ENCODE measurements at places on chromosomes 2 and 18.
A peak's percentile ranks its signal among the peaks of the same experiment; 100 is the strongest.

- DNase-seq: no peak
Measured at GRCh38 chr2:9552219-9553178, 3.1 kb downstream of the ADAM17 start.

GRCh38 chr18:32267463-32267862 lies 77.6 kb downstream of the MEP1B start:
- DNase-seq: no peak

GRCh38 chr18:35707674-35708073 lies 126.1 kb downstream of the GALNT1 start:
- no peak for DNase-seq

DNA sequence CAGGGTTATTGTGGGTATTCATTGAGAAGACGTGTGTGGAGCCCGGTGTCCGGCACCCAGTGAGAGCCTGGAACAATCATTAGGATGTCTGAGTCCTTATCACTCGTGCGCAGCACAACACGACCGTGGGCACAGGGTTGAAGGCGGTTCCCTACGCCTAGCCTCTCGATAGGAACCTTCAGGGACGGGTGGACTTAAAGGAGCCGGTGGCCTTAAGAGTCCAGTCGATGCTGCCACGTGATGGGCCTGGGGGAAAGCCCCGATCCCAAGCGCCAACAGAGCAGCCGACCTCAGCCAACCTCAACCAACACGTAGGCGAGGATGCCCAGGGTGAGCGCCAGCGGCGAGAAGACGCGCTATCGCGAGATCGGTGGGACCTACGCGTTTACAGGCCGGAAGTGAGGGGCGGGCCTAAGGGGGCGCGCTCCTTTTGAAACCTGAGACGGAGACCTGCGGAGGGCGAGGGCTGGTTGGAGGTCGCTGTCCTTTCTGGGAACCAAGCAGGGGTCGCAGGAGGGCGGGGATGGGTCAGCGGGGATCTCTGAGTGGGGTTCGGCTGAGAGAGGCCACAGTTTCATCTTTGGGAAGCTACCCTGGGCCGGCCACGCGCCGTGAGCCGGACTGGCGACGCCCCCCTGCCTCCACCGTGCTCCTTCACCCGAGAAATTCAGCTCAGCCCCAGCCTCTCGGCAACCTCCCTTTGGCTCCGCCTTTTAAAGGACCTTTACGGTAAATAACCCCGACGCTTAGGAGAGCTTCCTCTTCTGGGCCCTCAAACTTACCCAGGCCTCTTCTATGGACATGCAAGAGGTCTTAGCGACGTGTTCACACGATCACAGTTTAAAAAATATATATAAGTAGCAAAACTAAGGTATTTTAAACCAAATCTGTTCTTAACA lies 28.3 kb downstream of the WNT10A start:
- peak; percentile 91 for DNase-seq

DNA sequence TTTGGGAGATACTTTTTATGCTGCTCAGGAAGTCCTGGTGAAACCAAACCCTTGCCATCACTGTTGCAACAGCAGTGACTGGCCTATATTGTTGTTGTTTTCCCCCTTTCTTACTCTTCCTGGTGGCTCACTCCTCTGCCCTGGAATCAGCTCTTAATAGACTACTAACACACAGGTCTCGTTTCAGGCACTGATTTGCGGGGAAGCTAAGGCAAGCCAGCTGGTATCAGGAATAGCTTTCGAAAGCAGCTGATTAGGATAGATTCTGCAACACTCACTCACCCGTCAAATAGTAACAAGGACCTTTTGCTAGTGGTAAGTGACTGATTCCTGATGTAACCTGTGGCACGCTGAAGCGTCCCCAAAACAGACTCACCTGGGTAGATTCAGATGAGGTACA lies 360.4 kb downstream of the PLCL1 start:
- no peak for DNase-seq

DNA sequence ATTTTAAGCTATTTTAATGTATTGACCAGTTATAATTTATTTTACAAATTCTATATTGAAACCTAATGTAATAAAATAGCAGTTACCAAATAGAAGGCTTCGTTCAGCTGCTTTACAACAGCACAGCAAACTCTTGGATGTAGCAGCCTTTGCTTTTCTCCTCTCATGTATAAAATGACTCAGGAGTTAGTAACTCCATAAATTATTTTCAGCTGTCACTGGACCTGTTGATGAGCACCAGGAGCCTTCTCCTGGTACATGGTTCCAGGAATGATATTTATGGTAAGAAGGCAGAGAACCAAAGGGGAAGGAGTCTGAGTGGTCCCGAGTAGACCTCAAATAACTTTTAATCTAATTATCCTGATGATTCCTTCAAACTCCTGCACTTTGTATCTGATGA lies 256.4 kb upstream of the NETO1 start:
- DNase-seq: no peak

- no peak for DNase-seq
Measured at GRCh38 chr2:173347305-173348168, 7.1 kb upstream of the CDCA7 start.

DNA sequence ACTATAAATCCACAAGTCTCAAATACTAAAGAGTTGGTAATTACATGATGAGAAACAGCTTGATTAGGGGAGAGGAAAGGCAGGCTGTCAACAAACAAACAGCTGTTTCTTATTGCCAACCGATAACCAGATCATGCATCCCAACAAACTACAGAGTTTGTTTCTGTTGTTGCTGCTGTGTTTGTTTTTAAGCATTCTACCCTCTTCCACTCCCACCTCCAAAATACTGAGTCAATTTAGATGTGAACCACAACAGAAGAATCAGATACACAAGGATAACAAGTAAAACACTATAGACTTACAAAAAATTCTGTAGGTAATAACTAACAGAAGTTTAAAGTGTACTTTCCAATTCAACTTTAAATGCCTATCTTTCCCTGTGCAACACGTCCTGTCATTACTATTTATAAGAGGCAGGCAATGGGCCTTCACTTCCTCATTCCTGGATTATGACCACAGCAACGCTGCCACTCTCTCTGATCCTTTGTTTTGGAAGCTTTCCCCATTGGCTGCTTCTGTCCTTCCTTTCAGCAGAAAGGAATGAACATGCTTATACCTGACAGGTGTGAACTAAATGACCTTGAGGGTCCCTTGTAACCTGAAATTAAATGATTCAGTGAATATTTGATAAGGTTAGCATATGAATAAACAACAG lies 152.0 kb downstream of the SRBD1 start:
- no peak for DNase-seq

- DNase-seq: no peak
Measured at GRCh38 chr2:143850084-143850483, 669.8 kb downstream of the ZEB2 start.

GRCh38 chr2:143231254-143231645 lies 102.0 kb downstream of the ARHGAP15 start:
- DNase-seq: no peak

DNA sequence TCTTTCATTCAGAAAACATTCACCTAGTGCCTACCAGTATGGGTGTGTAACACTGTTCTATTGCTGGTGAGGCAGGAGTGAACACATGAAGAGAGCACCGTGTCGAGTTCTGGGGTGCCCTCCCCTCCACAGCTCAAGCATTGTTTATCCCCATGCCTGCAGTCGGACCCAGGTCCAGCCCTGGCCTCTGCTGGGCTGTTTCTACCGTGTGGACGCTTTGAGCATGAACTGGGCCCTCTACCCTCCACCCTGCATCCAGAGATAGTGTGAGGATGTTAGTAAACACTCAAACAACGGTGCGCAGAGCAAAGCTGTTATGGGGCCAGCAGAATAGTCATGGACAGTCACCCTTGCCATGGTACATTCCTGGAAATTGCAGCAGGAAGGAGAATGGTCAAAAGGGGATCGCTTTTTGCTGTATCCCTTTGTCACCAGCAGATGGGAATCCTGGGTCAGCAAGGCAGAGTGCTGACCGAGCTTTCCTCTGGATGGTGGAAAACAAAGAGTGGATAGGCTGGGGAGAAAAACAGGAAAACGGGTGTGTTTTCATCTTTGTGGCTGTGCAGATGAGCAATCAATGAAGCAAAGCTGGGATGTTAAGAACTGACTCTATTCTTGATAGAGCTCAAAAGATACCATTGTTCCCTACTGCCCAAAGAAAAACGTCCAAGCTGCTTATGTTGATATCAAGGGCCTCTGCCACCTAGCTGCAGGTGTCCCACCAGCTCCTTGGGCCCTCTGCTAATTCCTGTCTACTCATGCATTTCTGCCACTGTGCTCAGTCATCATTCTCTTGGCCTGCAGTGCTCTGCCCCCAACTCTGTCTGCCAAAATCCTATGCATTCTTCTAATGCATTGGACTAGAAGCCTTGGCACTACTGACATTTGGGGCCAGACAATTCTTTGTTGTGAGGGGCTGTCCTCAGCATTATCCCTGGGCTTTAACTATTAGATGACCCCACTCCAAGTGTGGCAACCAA lies 38.7 kb downstream of the REEP1 start:
- DNase-seq: no peak

DNA sequence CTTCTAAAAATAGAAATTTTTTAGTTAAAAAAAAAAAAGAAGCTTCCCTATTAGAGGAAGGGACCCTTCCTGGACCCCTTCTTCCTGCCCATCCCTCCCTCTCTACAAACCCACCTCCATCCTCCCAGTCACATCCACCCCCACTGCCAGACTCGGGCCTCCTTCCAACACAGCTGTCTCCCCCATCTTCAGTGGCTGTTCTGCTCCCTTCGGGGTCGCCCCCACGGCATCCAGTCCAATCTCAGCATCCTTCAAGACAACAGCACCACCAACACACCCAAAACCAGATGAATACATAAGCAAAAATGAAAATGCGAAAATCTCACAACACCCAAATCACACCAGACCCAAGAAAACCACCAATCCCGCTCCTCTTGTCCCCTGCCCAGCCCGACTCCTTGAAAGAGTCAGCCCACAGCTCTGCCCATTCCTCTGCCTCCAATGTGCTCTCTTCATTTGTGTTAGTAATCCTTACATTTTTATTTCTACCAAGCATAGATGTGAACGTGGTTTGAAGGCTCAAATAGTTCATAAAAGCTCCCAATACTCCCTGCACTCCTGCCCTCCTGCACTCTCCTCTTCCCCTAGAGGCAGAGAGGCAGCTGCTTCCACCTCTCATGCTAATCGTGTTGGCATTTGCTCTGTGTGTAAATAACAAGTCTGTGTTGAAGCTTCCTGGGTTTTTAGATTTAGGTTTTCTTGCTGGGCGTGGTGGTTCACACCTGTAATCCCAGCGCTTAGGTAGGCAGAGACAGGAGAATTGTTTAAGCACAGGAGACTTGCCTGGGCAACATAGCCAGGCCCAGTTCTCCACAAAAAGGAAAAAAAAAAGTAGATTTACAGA lies 37.0 kb downstream of the MAL start:
- DNase-seq: no peak

- no peak for DNase-seq
Measured at GRCh38 chr2:2148776-2149175, 182.3 kb downstream of the MYT1L start.

DNA sequence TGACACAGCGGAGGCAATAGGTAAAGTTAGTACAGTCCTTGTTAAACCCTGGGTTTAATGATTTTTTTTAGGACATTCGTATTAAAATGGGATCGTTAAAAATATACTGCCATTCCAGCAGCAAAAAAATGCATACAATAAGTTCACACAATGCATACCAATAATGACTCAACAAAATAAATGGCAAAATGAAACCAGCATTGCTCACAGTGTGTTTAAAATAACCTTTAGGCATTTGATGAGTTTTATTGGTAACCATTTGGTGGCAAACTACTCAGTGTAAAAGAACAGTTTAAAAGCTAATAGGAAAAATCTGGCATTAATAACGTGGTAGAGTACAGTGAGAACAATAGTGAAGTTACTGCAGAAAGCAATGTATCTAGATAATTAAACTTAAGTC lies 539.0 kb upstream of the PIK3C3 start:
- DNase-seq: no peak

DNA sequence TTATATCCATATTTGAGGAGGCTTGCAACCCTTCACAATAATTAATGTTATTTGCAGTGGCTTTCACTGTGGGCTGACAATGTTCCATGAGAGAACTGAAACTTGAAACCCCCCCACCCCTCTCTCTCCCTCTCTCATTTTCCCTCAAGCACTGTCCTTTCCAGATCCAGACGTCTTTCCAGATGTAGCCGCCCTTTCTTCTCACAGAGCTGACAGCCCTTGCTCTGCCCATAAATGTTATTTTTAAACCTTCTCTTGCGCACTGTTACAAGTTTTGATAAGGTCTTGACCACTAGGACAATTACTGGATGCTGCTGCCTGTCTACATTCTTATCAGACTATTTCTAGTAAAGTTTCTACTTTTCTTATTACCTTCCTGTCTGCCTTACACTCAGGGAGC lies 91.4 kb upstream of the LINC00305 start:
- DNase-seq: no peak

DNA sequence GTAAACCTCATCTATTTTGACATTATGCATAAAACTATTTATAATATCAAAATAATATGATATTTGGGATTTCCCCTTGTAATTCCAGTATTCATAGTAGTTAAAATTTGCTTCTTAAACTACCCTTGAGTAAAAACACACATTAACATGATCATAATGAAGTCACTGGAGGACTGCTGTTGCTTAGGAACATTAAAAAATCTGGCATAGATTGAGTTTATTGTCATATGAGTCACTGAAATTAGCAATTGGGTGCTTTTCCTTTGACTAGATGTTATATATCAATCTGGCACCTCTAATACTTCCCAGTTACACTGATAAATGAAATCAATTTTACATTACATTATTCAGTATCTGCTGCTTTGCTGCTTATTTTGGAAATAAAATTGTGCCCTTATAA lies 57.0 kb upstream of the ZC3H15 start:
- DNase-seq: no peak

GRCh38 chr2:219082332-219082958 lies 21.7 kb upstream of the IHH start:
- DNase-seq: no peak

DNA sequence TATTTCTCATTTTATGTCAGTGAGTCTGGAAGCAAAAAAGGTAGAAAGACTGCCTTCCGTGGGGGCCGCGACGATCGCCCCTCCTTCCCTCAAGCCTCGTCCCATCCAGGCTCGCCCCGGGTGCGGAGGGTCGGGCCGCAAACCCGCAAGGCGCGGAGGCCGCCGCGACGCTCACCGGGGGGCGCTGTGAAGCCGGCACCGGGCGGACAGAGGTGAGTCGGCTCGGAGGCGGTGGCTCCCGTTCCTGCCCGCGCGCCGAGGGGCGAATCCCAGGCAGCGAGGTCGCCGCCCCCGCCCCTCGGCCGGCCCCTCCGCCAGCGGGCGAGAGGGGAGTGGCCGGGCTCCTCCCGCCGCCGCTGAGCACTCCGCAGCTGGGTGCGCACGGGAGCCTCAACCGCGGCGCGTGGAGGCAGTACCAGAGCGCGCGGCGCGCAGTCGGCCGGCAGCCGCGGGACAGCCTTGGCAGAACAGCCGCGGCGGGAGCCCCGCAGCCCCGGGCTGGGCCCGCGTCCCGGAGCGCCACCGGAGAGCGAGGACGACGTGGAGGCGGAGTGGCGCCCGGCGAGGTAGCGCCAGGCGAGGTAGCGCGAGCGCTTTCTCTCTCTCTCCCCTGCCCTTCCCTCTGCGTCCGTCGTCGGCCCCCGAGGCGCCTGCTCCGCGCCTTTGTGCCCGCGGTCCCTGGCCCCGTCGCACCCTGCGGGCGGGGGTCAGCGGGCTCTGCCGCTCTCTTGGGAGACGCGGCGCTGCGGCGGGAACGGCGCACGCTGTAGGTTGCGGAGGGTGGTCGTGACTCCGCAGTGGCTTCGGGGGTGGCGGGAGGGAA lies at the start of gene MYO1B:
Gene MYO1B, plus strand, starts transcription at position 359 of the 823 bp plus-strand sequence. CDS start 31,492 bp downstream, outside the sequence.
- peak; percentile 39 for DNase-seq
